ENCODE measurements at places on chromosomes 7 and 10.

DNA sequence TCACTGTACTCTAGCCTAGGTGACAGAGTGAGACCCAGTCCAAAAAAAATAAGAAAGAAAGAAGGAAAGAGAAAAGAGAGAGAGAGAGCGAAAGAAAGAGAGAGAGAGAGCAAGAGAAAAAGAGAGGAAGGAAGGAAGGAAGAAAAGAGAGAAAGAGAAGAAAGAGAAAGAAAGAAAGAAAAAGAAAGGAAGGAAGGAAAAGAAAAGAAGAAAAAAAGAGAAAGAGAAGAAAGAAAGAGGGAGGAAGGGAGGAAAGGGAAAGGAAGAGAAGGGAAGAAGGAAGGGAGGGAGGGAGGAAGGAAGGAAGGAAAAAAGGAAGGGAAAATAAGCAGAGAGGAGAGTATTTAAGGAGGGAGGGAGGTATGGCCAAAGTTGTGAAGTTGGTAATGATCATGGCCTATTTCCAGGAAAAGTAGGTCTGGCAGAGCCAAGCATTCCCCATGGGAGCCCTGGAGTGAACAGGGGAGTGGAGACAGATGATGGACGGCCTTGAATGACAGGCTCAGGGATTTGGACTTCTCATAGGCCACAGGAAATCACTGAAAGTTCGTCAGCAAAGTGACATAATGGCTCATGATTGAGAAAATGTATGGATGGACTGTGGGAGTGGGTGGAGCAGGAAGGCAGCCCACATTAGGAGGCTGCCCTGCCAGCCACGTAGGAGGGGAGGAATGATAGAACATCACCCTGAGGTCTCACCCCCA is 44.8 kb upstream of the CUX1 start:
- no peak for DNase-seq

DNA sequence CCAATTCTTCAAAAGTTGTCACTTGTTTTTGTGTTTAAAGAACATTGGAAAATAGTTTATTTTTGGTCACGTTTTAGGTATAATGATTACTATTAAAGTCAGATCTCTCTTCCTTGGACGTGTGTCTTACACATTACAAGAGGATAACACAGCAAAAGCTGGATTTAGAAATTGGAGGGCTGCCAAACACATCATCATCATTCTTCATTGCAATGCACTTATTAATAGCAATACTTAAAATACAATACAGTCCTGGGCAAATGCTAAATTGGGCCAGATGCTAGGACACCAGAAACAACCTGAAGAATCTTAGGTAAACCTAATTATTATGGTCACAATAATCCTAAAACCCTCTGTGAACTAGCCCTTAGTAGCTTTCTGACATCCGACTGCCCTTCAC is 303.6 kb downstream of the DGKB start:
- DNase-seq = no peak

DNA sequence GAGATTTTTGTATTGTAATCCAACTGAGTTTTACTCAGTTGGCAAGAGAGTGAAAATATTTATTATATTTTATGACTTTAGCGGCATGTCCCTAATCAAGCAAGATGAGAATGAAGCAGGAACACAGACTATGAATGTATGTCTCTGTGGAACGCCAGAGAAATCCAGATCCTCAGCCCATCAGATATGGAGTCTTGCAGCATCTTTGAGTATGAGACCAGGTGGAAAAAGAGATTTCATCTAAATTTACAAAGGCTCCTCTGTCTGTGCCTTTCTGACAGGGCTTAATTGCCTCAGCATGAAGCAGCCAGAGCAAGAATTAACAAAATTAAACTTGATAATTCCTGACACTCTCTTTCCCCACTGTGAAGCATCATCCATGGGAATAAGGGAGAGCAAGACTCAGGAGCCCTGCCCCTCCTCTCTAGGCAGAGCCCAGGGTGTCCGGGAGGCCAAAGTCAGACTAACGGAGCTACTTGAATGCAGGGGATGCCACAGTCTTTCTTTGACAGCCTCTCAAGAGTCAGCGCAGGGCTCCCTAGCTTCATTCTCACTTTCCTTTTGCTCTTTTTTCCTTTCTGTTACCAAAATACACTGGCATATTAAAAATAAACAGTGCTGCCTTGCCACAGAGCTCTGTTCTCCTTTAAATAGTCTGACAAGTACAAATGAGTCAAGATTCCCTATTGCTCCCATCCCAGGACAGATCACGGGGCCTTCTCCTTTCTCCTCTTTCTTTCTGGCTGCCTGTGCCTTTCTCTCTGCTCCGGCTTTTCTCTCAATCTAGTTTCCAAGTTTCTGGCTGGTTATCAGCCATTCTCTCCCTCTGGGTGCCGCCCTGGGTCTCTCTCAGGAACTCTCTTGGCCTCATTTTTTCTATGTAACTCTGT is 132.2 kb upstream of the INHBA start:
- no peak for DNase-seq

- DNase-seq = no peak
These were observed 559.2 kb downstream of the PTPRN2 start for GRCh38 chr7:158028290-158028941.

- no peak for DNase-seq
These were observed 344.2 kb upstream of the ADARB2 start for GRCh38 chr10:2081501-2081900.

GRCh38 chr10:13634207-13634606 is 47.4 kb downstream of the PRPF18 start:
- no peak for DNase-seq

GRCh38 chr10:122441961-122442360 is 12.5 kb upstream of the ARMS2 start:
- DNase-seq = no peak

DNA sequence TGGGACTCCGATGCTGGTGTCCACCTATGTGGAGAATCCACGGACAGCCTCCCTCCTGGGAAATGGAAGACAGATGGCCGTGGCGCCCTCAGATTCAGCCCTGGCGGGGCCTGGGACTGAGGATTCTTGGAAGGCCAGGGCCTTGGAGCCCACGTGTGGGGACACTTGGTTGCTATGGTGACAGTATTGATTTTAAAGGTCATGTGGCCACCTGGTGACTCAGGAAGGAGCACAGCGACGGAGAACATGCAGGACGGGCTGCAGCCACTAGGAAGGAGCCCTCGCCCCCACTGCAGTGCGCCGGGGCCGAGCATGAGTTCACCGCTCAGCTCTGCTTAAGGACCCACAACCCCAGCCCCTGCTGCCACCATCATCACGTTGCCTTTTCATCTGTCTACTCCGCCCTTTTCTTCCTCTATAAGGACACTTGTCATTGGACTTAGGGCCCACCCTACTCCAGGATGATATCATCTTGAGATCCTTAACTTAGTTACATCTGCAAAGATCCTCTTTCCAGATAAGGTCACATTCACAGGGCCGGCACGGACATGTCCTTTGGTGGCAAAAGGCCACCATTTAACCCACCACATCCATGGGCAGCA is 3.7 kb upstream of the STK32C start:
- no peak for DNase-seq
